Colonic mucosa (tissue), 4 donors: ENCODE measurements at places on chromosomes 11 and 22. TPM values are rescaled to one million over a fixed set of nuclear protein-coding genes. Genes with fewer than 3 reads are reported as not detected.
A peak's percentile ranks its signal among the peaks of the same experiment; 100 is the strongest.

GRCh38 chr11:43892851-43893250 lies 12.2 kb downstream of the ALKBH3 start:
- no peaks in the 10 kb centered on the region for H3K4me1 ChIP-seq
- no peak overlapping the region for H3K27ac ChIP-seq

DNA sequence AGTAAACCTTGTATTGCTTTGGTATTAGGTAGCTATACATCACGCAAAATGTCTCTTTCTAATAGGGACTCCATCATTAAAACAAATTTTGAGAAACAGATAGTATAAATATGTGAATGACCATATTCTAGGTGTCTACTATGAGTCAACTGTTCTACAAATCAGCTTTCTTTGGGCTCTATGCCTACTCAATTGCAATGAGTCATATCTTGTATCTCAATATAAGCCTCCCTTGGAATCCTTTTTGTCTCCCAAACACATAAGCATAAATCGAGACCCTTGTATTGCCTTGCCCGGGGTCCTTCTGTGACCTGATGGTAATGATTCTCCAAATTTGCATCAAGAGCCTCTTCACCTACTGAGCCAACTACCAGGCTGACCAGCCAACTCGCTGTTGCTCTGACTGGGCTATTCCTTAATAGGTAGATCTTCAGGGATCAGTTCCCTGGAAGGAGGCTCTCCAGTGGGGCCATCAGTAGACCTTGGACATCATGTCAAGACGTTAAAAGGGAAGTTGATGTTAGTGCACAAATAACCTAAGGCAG lies 22.2 kb downstream of the BLID start:
- no peaks in the 10 kb centered on the region for H3K27me3 ChIP-seq
- H3K4me1 ChIP-seq = no peaks in the 10 kb centered on the region
- no peak overlapping the region for H3K4me3 ChIP-seq
- H3K27ac ChIP-seq = no peak overlapping the region
- no peaks in the 10 kb centered on the region for H3K36me3 ChIP-seq

GRCh38 chr22:37179622-37180420 lies 8.2 kb downstream of the C1QTNF6 start:
- DNase-seq = peak; percentile 84
- no peaks in the 10 kb centered on the region for H3K36me3 ChIP-seq
- H3K27me3 ChIP-seq = no peaks in the 10 kb centered on the region
- H3K4me3 ChIP-seq = no peak overlapping the region
- H3K4me1 ChIP-seq = peaks cover 36% of the 10 kb centered on the region

DNA sequence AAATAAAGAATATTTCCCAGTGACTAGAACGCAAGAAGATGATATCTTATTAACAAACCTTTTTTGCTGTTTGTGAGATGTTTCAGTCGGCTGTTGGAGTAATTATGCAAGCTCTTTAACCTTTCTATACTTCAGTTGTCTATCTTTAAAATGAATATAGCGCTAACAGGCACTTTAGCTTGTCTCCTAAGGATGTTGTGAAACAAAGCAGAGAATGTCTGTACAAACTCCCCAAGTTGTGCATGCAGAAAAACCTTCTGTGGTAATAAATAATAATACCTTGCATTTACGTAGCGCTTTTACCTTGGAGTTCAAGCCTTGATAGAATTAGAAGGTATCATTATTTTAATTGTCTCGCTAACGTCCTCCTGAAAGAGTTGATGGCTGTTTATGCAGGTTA lies 1.9 kb upstream of the KDM2A start:
- peak overlapping the region; percentile 96 for H3K27ac ChIP-seq
- H3K4me3 ChIP-seq = peak overlapping the region; percentile 23
- DNase-seq = no peak
- no peaks in the 10 kb centered on the region for H3K36me3 ChIP-seq
- H3K4me1 ChIP-seq = peaks cover 10% of the 10 kb centered on the region

GRCh38 chr11:18669219-18669596 lies 29.4 kb upstream of the TMEM86A start:
- no peaks in the 10 kb centered on the region for H3K36me3 ChIP-seq
- no peaks in the 10 kb centered on the region for H3K4me1 ChIP-seq
- DNase-seq = no peak
- no peaks in the 10 kb centered on the region for H3K27me3 ChIP-seq
- H3K27ac ChIP-seq = no peak overlapping the region

- no peak overlapping the region for H3K27ac ChIP-seq
- H3K4me3 ChIP-seq = no peak overlapping the region
- no peaks in the 10 kb centered on the region for H3K4me1 ChIP-seq
- no peaks in the 10 kb centered on the region for H3K36me3 ChIP-seq
- no peak for DNase-seq
Measured at GRCh38 chr11:123546515-123546914, 107.9 kb downstream of the SCN3B start.

- H3K36me3 ChIP-seq = no peaks in the 10 kb centered on the region
- no peak overlapping the region for H3K27ac ChIP-seq
- peak; percentile 56 for DNase-seq
- H3K4me1 ChIP-seq = no peaks in the 10 kb centered on the region
- no peak overlapping the region for H3K4me3 ChIP-seq
Measured at GRCh38 chr11:20647976-20648565, 21.3 kb upstream of the NELL1 start.

Gene TEX54
- not detected for total RNA-seq

Gene KCNJ1
- total RNA-seq = not detected
